ENCODE measurements at places on chromosomes 16 and 17.

DNA sequence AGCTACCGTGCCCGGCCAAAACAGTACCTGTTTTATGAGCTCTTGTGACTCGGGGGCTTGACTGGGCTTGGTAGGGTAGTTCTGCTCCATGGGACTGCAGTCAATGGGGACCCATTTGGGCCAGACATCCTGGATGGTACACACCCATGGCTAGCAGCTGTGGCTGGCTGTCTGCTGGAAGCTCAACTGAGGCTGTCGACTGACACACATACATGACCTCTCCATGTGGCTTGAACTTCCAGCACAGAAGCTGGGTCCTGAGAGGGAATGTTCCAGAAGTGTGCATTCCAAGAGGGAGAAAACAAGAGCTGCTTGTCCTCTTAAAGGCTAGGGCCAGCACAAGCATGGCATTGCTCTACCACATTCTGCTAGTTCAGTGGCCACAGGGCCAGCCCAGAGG is 14.9 kb upstream of the NKD1 start:
- DNase-seq: peak; percentile 4

DNA sequence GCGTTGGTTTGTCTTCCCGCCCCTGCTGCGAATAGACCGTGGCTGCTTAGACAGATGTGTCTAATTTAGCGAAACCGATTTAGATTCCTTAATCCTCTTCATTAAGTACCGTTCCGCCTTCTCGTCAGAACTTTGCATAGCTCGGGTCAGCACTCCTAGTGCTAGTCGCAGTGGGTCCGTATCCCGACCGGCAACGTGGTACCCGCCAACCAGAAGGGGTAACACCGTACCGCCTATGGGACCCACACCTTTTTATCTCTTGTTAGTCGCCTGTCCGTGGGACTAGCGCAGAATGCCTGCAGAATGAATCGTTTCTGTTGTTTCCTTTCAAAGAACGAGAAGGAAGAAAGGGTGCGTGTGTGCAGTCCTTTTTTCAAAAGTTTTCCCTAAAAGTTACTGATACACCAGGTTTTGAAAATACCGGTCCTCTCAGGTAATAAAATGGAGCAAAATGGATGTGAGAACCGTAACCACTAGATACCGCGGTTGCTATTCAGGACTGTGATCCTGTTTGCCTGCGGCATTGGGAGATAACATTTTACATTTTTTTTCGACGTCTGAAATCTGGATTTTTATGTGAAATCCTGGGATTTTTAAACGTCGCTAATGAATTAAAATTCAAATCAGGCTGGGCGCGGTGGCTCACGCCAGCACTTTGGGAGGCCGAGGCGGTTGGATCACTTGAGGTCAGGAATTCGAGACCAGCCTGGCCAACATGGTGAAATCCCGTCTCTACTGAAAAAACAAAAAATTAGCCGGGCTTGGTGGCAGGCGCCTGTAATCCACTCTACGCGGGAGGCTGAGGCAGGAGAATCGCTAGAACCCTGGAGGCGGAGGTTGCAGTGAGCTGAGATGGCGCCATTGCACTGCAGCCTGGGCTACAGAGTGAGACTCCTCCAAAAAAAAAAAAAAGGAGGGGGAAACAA is 998 bp upstream of the SRSF1 start:
- no peak for DNase-seq

DNA sequence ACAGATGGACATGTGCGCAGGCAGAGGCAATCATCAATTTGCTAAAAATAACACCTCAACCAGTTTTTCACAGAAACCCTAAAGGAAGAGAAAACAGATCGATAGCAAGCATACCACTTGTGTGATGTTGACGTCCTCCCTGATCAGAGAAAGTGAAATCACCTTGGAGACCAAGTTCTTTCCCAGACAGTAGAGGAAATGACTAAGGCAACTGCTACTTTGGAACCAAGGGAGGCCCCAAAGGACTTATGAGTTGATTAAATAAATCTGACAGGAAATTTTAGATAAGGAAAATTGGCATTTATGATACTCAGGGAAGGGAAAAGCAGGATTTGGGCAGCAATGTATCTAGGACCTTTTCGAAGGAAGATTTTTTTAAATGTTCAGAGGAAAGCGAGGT is 267.1 kb upstream of the ASIC2 start:
- DNase-seq: no peak

GRCh38 chr17:77106874-77107358 is 33.9 kb upstream of the SEC14L1 start:
- DNase-seq: no peak

GRCh38 chr17:45785480-45786193 is 1.5 kb downstream of the CRHR1 start:
- DNase-seq: no peak

DNA sequence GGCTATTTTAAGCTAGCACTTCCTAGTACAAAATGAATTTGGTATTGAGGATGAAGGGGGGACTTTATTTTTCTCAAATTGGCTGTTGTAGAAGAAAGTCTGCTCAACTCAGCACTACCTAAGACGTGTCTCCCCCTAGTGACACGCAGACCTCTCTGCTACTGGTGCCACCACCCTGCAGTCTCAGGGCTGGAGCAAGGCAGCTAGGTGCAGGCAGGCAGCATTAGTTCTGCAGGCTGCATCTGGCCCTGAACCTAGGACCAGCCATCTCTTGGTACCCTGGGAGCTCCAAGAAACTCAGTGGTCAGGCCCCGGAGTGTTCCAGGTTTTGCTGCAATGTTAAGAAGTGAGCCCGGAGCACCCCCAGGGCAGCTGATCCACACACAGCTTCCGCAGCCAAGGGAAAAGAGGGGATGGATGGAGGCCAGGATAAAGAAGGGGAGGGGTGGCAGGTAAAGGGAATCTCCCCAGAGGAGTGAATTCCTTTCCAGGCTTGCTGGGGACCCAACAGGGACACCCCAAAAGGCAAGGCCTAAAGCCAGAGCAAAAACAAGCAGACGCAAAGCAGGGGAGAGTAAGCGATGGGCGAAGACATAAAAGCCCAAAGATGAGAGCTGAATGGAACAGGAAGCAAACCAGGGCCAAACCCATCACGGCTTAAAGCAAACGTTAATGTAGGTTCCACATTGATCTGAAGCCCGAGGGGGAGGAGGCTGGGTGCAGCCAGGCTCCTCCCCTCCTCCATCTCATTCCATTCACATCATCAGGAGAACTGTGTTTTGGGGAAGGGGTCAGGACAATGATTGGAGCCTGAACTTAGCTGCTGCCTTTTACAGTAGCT is 200.5 kb downstream of the ZFHX3 start:
- peak; percentile 44 for DNase-seq

GRCh38 chr17:38349097-38349730 is 2.4 kb upstream of the SOCS7 start:
- DNase-seq: peak; percentile 87

DNA sequence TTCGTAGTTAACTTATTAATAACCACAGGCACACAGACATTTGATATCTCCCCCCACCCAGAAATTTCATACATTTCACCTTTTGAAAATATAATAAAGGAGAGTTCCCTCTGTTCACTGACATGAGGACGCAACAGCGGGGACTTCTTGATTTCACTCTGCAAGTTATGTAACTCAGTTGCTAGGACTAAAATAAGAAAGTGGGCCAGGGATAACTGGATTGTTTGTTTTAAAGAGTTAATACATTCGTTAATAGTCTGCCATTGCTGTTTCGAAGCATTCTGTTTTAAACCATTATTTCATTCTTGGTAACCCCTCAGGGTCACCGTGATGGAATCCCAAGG is 1.2 kb downstream of the RHOT1 start:
- no peak for DNase-seq

- DNase-seq: peak; percentile 54
Observed at GRCh38 chr17:68511254-68511670, 968 bp upstream of the PRKAR1A start.

DNA sequence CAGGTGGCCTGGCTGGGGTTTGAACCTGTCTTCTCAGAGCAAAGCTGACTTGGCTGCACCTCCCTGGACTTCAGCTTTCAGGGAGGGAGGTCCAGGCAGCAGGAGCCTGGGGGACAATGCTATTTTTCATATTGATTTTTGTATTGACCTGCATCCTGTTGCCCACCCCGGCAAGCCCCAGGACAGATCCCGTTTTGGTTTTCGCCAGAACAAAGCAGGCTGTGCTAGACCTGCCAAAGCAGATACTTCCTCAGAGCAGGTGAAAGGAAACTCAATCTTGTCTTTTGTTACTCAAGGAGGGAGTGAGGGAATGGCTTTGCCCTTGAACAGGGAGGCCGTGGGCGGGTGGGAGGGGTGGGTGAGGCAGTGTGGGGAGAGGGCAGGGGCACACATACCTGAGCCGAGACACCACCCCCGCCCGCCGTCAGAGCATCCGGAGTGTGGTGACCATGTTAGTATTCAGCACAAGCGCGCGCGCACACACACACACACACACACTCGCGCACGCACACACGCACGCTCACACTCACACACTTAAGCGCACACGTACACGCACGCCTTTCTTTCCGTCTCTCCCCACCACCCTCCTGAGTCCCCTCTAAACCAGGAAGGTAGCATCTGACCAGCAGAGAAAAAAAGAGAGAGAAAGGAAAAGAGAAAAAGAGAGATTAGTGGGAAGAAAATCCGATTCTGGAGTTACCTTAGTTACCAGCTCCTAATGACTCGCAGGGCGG is 59.5 kb downstream of the RAI1 start:
- no peak for DNase-seq

DNA sequence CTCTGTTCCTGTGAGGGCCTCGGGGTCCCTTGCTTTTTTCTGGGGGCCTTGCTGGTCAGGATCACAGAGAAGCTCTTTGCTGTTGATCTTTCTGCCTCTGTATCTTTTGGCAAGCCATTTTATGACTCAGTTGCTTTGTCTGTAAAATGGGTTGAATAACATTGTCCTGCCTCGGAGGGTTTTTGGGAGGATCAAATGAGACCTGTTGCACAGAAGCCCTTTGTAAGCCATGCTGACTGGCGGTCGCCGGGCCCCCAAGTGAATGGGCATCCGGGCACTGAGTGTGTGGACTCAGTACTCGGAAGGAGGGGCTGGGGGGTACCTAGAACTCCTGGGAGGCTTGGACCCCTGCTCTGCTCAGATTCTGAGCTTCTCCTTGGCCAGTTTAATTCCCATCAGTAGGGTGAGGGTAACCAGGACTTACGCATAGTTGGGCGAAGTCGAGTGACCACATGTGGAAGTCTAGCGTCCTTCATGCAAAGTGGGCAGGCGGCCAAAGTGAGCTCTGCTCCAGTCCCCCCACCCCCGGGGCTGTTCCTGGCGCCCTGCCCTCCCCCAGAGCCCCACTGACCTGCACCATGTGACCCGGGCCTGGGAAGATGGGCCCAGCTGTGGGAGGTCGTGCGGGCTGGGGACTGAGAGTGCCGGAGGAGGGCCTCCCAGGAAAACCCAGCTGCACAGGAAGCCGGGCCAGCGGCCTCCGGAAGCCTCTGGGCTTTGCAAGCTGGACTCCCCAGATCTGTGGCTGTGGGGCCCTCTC is 284.0 kb downstream of the SEC14L1 start:
- peak; percentile 88 for DNase-seq

GRCh38 chr16:1771188-1771863 is at the start of gene NME3:
Gene NME3 (minus strand): TSS chr16:1771543. CDS start chr16:1771534, 9 bp downstream.
- DNase-seq: peak; percentile 80

- no peak for DNase-seq
Observed at GRCh38 chr17:70969521-70970034, 800.2 kb downstream of the KCNJ2 start.

DNA sequence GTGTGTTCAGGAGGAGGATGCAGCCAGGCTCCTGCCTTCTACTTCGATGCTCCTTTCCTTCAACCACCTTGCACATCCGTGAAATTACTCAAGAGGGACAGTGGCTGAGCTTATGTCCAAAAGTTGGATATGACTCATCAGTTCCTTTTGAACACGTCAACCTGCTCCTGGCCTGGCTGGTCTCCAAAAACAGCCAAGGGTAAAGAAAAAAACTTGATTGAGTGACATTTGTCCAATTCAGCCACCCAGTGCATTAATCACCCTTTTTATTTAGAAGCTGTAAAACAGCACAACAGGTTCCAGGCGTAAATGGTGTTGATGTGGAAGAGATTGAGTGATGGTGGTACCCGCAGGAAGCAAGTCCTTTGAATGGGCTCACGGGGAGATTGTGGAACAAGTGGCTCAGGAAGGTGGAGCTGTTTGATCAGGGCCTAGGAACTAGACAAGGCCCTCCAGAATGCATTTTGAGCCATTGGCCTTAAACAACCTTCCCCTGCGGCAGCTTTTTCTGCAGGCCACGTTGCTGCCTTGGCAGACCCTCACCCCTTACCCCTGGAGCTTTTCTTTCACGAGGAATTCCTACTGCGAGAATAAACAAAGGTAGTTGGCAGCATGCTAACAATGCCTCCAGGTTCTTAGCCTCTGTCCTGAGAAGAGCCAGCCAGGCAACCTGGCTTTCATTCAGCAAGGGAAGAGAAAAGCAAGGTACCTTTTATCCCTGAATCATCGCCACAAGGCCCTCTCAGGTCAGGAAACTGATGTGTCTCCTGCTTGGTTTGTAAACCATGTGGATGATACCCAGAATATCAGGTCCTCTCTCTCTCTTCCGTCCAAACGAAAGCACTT is 173.3 kb upstream of the CACNG5 start:
- peak; percentile 40 for DNase-seq

DNA sequence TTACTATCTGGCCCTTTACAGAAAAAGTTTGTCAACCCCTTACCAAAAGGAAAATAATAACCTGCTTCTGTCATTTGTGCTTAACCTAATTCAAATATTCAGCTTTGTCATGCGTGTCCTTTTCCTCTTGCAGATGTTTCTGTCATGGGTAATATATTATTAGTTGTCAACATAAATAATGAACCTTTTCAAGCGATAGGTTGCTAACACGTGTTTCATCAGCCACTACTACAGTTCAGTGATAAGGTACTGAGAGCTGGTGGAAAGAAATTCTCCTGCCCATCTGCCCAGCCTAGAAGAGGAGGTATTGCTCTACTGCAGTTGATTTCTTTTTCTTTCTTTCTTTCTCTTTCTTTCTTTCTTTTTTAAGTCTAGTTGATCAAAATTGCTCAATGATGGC is 12.0 kb upstream of the SRSF1 start:
- no peak for DNase-seq

- DNase-seq: no peak
Observed at GRCh38 chr16:24775455-24775854, 46.0 kb downstream of the TNRC6A start.

DNA sequence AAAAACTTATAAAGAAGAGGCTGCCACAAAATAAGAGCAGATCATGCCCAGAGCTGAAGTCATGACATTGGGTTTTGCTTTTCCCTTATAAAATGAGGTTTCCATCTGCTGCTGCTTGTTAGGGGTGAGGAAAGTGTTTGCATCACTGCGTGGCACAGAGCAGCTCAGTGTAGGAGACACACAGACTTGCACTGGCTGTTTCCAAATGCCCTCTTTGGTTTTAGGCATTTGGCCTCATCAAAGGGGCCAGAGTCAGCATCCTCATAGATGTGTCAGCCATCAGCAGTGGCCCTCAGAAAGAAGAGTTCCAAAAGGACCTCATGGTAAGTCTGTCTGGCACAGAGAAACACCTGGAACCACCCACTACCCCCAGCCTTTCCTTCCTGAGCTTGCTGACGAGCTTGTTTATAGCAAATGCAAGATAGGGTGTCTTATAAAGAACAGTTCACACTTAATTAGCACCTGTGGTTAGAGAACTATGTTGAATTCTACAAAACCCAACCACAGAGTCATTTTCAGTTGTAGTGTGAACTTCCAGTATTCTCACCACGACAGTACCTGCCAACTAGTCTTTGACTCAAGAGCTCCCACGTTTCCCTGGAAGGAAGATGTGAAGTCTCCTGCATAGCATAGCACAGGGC is 17.0 kb downstream of the VWA3A start:
- no peak for DNase-seq

GRCh38 chr16:80893686-80894085 is 89.3 kb upstream of the CDYL2 start:
- no peak for DNase-seq

All from mucosa of gallbladder (tissue), 1 donor.